ENCODE measurements at places on chromosomes 13 and 19.

DNA sequence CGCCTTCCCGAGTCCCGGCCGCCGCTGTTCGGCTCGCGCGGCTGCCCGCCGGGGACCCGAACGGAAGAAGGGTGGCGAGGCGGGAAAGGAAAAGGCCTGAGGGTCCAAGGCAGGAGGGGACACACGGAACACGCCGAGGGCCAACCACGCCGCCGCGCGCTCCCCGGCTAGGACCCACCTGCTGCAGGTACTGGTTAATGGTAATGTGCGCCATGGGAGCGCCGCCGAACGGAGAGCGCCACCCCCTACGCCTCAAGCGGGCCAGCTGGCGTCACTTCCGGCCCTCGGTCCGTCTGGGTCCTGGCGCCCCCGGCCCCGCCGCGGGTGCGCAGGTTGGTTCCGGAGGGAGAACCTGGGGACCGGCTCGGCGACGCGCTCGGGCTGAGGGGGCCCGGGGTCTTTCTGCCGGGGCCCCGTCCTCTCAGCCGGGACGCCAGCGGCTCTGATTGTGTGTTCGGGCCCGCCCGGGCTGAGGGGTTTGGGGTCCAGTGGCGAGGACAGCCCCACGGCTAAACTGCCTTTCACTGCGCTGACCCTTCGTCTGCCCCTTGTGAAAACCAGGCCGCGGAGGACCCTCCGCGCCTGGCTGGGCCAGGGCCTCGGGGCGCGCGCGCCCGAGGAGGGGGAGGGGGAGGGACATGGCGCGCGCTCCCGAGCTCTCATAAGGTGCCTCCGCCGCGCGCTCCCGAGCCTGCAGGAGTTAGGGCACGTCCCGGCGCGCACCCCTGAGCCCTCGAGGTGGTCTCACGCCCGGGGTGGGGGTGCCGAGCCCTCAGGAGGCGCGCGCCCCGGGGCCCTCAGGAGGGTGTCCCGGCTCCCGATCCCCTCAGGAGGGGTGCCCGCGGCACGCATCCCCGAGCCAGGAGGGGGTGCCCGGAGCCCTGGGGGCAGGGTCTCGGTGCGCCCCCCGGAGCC lies at the start of gene PCID2:
Gene PCID2 (minus strand): TSS at position 249 of the 915 bp plus-strand sequence. CDS start 35 bp downstream, at position 214.
- DNase-seq = peak; percentile 94

- no peak for DNase-seq
Measured at GRCh38 chr13:59982631-59983382, 180.9 kb downstream of the DIAPH3 start.

DNA sequence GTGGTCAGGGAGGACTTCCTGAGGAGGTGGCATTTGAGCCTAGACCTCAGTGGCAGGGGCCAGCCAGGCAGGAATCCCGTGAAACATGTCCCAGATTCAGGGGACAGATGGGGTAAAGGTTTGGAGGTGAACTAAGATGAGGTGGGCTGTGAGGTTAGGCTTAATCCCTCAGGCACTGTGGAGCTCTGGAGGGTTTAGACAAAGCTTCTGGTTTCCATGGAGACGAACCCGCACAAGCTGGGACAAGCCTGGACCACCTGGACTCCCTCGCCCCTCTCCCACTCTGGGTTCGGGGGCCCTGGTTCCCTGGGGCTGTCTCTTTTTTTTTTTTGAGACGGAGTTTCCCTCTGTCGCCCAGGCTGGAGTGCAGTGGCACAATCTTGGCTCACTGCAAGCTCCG lies 15.7 kb downstream of the TJP3 start:
- no peak for DNase-seq

DNA sequence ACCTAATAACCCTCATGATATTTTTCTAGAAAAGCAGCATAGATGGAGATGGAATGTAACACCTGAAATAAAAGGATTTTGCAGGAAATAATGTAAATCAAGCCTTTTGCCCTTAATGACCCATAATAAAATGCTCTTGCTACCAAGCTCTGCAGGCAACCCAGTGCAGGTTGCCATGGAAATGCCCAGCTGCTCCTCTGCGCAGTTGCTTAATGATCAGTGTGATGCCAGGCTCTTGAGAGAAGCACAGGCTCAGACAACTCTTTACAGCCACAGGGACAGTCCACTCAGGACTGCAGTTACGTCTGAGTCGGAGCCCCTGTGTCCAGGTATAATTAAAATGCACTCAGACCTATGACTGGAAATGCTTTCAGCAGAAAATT lies 165.5 kb downstream of the LACC1 start:
- no peak for DNase-seq

DNA sequence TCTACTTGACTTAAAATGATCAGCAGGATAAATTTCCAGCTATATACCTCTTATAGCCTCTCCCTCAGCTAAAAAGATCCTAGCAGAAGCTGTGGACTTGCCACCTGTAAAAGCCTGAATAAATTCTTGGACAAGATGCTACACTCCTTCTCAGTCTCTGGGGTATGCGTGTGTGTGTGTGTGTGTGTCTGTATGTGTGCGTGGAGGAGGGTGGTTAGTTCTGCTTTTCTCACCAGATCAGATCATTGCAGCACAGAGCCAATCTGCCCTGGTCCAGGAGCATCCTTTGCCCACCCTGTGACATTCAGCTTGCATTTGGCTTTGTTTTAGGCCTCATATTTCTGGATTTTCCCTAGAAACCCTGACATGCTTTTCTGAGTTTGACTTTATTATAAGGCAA lies 438.3 kb downstream of the RFC3 start:
- DNase-seq = no peak

GRCh38 chr19:53844849-53845246 lies 20.7 kb upstream of the NLRP12 start:
- no peak for DNase-seq

DNA sequence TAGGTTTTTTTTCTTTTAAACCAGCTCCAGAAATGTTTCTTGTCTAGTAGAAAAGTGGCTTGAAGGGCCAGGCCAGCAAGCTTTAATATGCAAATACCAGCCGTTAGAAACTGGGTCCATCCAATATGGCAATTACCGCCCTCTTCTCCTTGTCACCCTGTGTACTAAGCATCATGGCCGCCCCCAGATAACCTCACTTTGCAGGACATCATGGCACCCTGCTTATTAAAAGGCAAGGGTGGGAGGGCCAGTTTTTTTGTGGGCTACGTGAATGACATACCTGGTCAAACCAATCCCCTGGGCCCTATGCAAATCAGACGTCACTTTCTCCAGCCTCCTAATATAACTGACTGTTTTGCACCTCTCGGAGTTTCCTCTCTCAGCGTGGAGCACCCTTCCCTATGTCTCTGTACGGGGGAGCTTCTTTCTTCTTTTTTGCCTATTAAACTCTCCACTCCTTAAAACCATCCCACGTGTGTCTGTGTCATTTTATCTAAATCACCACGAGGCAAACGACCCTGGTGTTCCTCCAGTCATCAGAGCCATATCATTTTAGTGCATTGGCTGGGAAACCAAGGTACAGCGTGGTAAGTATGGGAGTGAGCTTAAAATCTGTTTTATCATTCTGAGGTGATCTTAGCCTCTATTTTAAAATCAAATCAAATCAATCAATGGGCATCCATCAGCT lies 27.7 kb downstream of the OXGR1 start:
- no peak for DNase-seq

- no peak for DNase-seq
Measured at GRCh38 chr13:35603593-35604285, 127.2 kb upstream of the MAB21L1 start.

DNA sequence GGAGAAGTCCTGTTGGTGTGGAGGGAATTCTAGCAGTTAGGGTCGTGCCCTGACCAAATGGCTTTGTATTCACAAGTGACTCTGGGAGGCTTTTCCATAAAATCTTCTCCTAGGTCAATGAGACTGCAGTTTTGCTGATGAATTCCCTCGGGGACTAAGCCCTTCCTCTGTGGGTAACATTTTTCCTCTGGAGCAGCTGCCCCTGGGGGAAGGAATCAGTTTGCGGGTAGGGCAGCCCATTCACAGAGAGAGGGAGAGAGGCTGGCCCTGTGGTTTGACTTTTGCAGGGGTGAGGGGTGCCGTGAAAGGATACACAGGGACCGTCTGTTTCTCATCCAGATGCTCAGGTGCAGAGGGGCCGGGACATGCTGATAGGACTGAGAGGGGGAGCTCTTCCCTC lies 67.3 kb downstream of the ERICH6B start:
- no peak for DNase-seq

- no peak for DNase-seq
Measured at GRCh38 chr13:65582160-65582559, 1648.0 kb downstream of the PCDH9 start.

GRCh38 chr19:6828698-6829633 lies 56.5 kb downstream of the VAV1 start:
- DNase-seq = peak; percentile 5

Data from mucosa of descending colon (tissue), 3 donors.